Natural killer cell (primary cell): ENCODE measurements at places on chromosomes 3 and 15. TPM values are rescaled to one million over a fixed set of nuclear protein-coding genes. Genes with fewer than 3 reads are reported as not detected.

Gene RLBP1
- not detected for total RNA-seq

DNA sequence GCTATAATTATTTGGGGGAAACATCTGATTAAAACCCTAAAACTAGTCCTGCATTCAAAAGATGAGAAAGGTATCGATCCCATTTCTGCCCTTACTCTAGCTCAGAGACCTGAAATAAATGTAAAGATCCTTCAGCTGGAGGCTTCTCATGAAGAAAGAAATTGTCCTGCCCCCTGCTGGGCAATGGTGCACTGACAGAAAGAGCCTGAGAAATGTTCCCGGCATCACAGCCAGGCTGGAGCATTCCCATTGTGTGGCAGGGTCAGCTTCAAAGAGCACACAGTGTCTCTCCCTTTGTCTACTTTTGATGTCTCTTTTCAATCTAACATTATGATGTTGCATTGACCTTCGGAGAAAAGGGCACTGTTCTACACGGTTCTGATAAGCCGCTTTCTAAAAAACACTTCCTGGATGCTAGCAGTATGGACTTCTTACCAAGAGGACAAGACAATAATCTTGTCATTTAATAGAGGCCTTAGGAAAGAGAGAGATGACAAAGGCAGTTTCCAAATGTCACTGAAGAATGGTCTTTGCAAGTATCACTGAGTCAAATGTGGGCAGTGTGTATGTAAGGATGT is 287.5 kb downstream of the MAGI1 start:
- DNase-seq = no peak

Gene CPNE4
- total RNA-seq = not detected

- DNase-seq = no peak
These were observed 156.2 kb downstream of the ZNF621 start for GRCh38 chr3:40680685-40681657.

- DNase-seq = peak; percentile 9
These were observed 1.4 kb downstream of the PARP14 start for GRCh38 chr3:122681974-122682409.

GRCh38 chr15:66655511-66655910 is 46.5 kb upstream of the SMAD6 start:
- DNase-seq = no peak

DNA sequence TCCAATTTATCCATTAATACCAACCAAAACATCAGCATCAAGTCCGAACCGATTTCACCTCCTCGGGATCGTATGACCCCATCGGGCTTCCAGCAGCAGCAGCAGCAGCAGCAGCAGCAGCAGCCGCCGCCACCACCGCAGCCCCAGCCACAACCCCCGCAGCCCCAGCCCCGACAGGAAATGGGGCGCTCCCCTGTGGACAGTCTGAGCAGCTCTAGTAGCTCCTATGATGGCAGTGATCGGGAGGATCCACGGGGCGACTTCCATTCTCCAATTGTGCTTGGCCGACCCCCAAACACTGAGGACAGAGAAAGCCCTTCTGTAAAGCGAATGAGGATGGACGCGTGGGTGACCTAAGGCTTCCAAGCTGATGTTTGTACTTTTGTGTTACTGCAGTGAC is 20.8 kb downstream of the LYSMD4 start:
- DNase-seq = no peak

DNA sequence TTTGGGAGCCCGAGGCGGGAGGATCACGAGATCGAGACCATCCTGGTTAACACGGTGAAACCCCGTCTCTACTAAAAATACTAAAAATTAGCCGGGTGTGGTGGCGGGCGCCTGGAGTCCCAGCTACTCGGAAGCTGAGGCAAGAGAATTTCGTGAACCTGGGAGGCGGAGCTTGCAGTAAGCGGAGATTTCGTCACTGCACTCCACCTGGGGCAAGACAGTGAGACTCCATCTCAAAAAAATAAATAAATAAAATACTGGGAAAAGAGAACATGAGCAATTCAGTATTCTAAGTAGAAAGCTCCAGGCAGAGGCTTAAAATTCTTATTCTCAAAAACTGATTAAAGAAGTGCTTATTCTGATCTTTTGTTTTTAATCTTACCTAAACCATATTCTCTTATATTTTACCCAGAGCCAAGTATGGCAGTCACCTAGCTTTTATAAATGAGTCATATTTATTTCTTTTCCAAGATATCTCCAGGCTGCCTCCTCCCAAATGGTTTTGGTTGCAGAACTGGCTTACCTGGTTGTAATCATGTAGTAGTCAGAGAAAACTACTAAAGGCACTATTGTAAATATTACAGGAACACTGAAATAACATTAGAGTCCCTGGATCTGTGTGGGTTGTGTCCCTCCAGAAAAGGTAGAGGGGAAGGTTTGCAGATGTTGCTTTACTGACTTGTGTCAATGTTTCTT is 45.8 kb upstream of the DYNC1LI1 start:
- no peak for DNase-seq

Gene PLXNA1
- 2.5 TPM for total RNA-seq

GRCh38 chr3:131348911-131349310 is 32.7 kb upstream of the NUDT16 start:
- no peak for DNase-seq

DNA sequence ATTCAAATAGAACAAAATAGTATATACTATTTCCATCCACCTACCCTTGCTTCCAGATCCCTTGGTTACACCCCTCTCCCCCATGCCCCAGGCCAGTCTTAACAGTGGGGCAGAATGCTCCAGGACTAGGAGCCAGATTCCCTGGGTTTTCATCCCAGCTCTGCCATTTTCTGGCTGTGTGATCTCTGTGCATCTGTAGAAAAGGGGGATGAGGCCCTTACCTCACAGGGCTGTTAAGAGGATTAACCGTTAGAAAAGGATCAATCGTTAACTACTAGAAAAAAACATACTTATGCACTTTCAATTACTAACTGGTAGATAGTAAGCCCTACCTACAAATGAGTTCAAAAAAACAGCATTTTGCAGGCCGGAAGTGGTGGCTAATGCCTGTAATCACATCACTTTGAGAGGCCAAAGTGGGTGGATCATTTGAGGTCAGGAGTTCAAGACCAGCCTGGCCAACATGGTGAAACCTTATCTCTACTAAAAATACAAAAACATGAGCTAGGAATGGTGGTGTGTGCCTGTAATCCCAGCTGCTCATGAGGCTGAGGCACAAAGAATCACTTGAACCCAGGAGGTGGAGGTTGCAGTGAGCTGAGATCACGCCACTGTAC is 11.7 kb downstream of the EBLN2 start:
- no peak for DNase-seq
